Chondrocyte (in vitro differentiated cells): ENCODE measurements at places on chromosomes 1 and 21. TPM values are rescaled to one million over a fixed set of nuclear protein-coding genes. Genes with fewer than 3 reads are reported as not detected.

DNA sequence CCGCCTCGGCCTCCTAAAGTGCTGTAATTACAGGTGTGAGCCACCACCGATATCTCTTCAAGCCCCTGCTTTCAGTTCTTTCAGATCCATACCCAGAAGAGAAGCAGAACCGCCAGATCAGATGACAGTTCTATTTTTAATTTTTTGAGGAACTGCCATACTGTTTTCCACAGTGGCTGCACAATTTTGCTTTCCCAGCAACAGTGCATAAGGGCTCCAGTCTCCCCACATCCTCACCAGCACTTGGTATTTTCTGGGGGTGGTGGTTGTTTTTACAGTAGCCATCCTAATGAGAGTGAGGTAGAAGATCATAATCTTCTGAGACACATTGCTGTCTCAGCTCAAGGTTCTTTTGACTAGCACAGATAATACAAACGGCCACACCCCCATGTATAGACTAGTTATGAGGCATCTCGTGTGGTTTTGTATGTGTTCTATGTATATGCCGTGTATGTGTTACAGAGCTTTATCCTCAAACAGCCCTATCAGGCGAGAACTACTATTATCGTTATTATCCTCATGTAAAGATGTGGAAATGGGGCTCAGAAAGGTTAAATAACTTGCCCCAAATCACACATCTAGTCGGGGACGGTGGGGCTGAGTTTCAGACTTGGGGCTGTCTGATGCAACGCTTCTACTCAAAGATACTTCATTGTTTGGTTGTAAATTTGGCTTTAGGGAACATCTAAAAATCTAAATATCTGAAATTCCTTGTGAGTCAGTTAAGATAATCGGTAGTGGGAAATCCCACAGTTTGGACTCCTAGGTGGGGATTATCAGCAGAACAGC lies 12.0 kb downstream of the FHAD1 start:
- H3K27me3 ChIP-seq, result peaks cover 10% of the 10 kb centered on the region
- H3K4me3 ChIP-seq, result no peak overlapping the region
- H3K36me3 ChIP-seq, result no peaks in the 10 kb centered on the region
- peaks cover 9% of the 10 kb centered on the region for H3K4me1 ChIP-seq

- no peak overlapping the region for H3K27ac ChIP-seq
- H3K36me3 ChIP-seq, result peaks cover 37% of the 10 kb centered on the region
- no peak for DNase-seq
- H3K4me1 ChIP-seq, result peaks cover 10% of the 10 kb centered on the region
These were observed 40.3 kb downstream of the ACBD6 start for GRCh38 chr1:180462102-180462501.

- H3K27ac ChIP-seq, result no peak overlapping the region
- H3K27me3 ChIP-seq, result peaks cover 4% of the 10 kb centered on the region
- no peaks in the 10 kb centered on the region for H3K4me1 ChIP-seq
- H3K4me3 ChIP-seq, result no peak overlapping the region
- no peak for DNase-seq
These were observed 659.7 kb upstream of the NEGR1 start for GRCh38 chr1:72942008-72942407.

GRCh38 chr1:64829411-64830029 lies 84.6 kb downstream of the RAVER2 start:
- H3K27me3 ChIP-seq, result no peaks in the 10 kb centered on the region
- peaks cover 18% of the 10 kb centered on the region for H3K4me1 ChIP-seq
- no peak for DNase-seq

DNA sequence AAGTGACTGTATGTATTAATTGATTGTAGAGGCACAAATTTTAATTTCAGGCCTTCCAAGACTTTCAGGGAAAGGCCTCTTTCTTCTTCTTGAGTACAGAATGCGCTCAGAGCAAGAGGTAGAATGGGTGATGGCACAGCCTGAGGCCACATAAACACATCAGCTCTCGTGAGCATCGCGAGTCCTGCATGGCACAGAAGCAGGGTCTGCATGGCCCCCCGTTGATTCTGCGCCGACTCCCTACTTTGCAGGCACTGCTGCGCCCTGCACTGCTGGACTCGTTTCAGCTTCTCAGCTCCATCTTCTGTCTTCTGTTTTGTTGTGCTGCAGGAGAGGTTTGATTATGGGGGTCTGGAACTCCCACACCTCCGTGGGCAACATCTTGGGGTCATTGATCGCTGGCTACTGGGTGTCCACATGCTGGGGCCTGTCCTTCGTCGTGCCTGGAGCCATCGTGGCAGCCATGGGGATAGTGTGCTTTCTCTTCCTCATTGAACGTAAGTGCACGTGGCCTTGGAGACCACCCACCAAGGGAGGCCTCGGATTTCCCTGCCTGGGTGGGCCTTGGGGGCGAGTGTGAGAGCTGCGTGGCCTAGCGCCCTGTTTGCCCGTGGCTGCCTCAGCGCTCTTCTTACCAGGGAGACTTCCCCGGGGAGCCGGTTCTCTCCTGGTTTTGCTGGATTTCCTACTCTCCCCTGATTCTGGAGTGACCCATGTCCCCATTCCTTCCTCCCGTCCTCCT lies 29.6 kb downstream of the SLC37A1 start:
- no peaks in the 10 kb centered on the region for H3K4me1 ChIP-seq
- H3K27ac ChIP-seq, result no peak overlapping the region
- no peak for DNase-seq
- peaks cover 13% of the 10 kb centered on the region for H3K36me3 ChIP-seq
- no peaks in the 10 kb centered on the region for H3K27me3 ChIP-seq
- no peak overlapping the region for H3K4me3 ChIP-seq

GRCh38 chr1:161138431-161138830 lies 6.0 kb upstream of the DEDD start:
- no peaks in the 10 kb centered on the region for H3K4me1 ChIP-seq
- DNase-seq, result no peak
- H3K27ac ChIP-seq, result peak overlapping the region; percentile 49
- no peak overlapping the region for H3K4me3 ChIP-seq
- H3K27me3 ChIP-seq, result no peaks in the 10 kb centered on the region
- H3K36me3 ChIP-seq, result no peaks in the 10 kb centered on the region

GRCh38 chr21:34192646-34193285 lies 119.4 kb downstream of the MRPS6 start:
- DNase-seq, result no peak
- no peaks in the 10 kb centered on the region for H3K27me3 ChIP-seq
- no peak overlapping the region for H3K27ac ChIP-seq
- no peak overlapping the region for H3K4me3 ChIP-seq
- peaks cover 1% of the 10 kb centered on the region for H3K36me3 ChIP-seq

- no peaks in the 10 kb centered on the region for H3K27me3 ChIP-seq
- peaks cover 11% of the 10 kb centered on the region for H3K36me3 ChIP-seq
- H3K4me1 ChIP-seq, result no peaks in the 10 kb centered on the region
- no peak overlapping the region for H3K4me3 ChIP-seq
These were observed 286.9 kb downstream of the KIF26B start for GRCh38 chr1:245441689-245442088.

DNA sequence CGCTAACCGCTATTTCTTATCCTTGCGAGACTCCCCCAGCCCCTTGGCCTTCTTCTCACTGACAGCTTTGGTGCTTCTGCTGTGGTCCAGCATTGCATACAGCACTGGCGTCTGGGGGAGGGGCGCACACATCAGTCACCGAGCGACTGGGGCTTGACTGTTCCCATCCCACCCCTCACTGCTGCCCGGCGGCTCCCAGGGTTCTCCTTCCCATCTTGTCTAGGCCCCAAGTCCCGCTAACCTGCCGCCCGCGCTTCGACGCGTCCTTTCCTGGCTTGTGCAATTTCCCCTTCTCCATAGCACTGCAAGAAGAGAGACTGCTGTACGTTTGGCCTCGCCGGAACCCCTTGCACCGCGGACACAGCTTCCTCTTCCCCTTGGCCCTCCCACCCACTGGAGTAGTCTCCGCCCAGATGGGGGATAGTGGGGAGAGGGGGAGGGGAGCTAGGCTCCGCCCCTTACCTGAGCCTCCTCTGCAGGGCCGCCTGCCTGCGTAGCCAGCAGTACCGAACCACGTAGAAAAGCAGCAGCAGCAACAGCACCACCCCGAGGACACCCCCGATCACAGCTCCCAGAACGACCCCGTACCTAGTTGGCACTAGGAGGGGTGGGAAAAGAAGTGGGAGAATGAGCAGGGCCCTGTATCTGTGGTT lies 3.8 kb downstream of the MPZ start:
- H3K4me1 ChIP-seq, result peaks cover 16% of the 10 kb centered on the region
- no peaks in the 10 kb centered on the region for H3K36me3 ChIP-seq
- H3K27me3 ChIP-seq, result no peaks in the 10 kb centered on the region
- H3K27ac ChIP-seq, result no peak overlapping the region
- no peak for DNase-seq
- H3K4me3 ChIP-seq, result peak overlapping the region; percentile 68

HES4 gene
- total RNA-seq, result 56.6 to 137 TPM (median 136 TPM) in 3 replicates

LIN28A gene
- not detected in 3 replicates for total RNA-seq
